H9 (cell line): ENCODE measurements at places on chromosomes 16 and 17.
A peak's percentile ranks its signal among the peaks of the same experiment; 100 is the strongest.

DNA sequence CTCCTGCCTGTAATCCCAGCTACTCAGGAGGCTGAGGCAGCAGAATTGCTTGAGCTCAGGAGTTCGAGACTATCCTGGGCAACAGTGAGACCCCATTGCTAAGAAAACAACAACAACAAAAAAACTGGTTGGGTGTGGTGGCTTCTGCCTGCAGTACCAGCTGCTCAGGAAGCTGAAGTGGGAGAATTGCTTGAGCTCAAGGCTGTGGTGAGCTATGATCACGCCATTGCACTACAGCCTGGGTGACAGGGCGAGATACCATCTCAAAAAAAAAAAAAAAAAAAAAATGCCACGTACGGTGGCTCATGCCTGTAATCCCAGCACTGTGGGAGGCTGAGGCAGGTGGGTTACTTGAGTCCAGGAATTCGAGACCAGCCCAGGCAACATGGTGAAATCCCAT, 34.1 kb downstream of the NME2 start:
- DNase-seq: no peak

DNA sequence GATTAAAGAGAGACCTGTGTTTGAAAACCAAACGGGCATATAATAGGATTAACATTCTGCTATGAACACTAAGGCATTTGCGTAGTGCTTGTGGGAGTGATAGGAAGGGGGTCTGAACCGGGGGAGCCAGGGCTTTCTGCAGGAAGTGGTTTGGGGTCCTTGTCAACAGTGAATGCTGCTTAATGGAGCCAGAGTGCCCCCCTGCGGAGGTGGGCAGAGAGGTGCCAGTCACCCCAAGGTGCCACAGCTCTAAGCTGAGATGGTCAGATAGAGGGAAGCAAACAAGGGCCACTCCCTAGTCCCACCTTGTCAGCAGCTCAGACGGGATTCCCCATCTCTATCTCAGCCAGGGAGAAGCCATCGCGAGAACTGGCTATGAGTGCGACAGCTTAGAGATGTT, 17.7 kb downstream of the NAA60 start:
- no peak for DNase-seq

DNA sequence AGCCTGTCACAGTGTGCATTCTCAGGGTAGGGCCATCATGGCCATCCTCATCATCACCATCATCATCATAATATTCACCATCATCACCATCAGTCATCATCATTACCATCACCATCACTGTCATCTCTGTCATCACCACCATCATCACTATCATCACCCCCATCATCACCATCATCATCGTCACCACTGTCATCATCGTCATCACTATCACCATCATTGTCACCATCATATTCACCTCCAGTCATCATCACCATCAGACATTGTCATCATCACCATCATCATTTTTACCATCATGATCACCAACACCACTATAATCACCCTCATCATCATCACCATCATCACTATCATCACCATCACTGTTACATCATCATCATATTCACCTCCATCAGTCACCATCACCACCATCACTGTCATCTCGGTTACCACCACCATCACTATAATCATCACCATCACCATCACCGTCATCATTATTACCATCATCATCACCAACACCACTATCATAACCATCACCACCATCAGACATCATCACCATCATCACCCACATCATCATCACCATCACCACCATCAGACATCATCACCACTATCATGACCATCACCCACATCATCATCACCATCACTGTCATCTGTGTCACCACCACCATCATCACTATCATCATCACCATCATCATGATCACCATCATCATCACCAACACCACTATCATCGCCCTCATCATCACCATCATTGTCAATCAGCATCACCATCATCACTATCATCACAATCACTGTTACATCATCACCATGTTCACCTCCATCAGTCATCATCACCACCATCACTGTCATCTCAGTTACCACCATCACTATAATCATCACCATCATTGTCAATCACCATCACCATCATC, 8.5 kb downstream of the RPH3AL start:
- no peak for DNase-seq

GRCh38 chr17:42179335-42179734, 1.6 kb downstream of the KCNH4 start:
- DNase-seq: no peak

GRCh38 chr16:81517629-81518438, 73.2 kb downstream of the CMIP start:
- DNase-seq: no peak

GRCh38 chr16:51624080-51624775, 473.2 kb upstream of the SALL1 start:
- no peak for DNase-seq

DNA sequence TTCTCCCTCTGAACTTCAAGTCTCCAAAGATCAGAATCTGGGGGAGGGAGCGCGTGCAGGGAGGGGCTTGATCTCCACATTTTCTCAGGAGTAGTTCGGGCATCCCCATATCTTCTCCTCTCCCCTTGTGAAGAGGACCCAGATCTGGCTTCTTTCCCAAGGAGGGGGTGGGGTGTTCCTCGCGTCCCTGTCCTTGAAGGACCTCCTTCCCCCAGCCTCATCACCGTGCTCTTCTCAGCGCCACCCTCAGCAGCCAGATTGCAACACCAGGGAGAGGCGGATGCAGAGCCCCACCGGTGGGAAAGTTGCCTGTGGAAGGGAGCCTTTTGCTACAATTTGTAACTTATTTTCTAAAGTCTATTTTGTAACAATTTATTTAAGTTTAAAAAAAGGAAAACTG, 5.7 kb downstream of the PRSS53 start:
- DNase-seq: peak; percentile 14

- DNase-seq: no peak
These were observed 74.4 kb upstream of the TANC2 start for GRCh38 chr17:62891659-62892058.

GRCh38 chr16:81366316-81366932, 51.7 kb downstream of the GAN start:
- no peak for DNase-seq

- no peak for DNase-seq
These were observed 2.0 kb downstream of the MAZ start for GRCh38 chr16:29808219-29808900.

GRCh38 chr16:21584817-21585216, 14.6 kb upstream of the METTL9 start:
- DNase-seq: no peak

DNA sequence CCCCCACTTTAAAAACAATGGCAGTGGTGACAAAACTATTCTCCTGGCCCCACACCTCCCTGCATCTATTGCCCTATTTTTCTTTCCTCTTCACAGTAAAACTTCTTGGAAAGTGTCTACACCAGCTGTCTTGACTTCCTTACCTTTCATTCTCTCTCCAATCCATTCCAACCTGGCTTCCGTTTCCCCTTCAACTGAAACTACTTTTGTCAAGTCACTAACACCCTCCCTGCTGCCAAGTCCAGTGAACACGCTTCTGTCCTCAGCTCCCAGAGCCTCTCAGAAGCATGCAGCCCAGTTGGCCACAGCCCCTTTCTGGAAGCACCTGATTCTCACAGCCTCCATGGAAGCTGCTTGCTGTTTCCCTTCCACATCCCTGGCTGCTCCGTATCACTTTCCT, 4.0 kb upstream of the SCN4A start:
- DNase-seq: no peak

GRCh38 chr17:34883106-34884000, 77.9 kb downstream of the CCT6B start:
- DNase-seq: no peak

GRCh38 chr17:82687375-82687861, 11.1 kb downstream of the RAB40B start:
- no peak for DNase-seq

- no peak for DNase-seq
These were observed 15.4 kb downstream of the KCNJ2 start for GRCh38 chr17:70184770-70185169.

DNA sequence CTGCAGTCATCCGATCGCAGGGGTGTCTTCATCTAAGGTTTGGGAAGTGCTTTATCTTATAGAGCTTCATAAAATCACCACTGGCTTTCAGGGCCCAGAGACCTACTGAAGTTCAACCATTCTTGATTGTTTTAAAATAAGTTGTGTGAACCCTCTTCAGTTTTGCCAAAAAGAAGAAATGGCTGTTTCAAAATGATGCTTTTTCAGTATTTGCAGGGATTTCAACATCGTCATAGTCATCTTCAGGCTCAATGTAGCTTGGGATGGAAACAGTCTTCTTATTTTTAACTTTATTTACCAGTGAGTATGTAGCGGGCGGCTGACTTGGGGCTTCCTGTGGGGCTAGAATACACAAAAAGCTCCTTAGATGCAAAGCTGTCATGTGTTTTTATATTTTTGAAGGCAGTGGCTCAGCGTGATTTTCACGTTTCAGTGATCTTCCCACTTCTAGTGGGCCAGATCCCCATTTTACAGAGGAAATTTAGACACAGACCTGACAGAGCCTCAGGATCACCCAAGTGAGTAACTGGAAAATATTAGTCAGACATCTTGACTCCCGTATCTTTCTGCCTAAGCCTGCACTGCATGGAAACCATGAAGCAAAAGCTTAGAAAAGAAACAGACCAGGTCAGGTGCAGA, 19.1 kb upstream of the ZNF594 start:
- DNase-seq: no peak

GRCh38 chr17:38874505-38875400, 4.9 kb downstream of the LASP1 start:
- DNase-seq: peak; percentile 34

GRCh38 chr16:88378401-88378800, 4.4 kb upstream of the ZNF469 start:
- no peak for DNase-seq

GRCh38 chr16:27066668-27067537, at the start of gene C16orf82:
Gene C16orf82 (plus strand): TSS chr16:27066927.
- DNase-seq: peak; percentile 63

DNA sequence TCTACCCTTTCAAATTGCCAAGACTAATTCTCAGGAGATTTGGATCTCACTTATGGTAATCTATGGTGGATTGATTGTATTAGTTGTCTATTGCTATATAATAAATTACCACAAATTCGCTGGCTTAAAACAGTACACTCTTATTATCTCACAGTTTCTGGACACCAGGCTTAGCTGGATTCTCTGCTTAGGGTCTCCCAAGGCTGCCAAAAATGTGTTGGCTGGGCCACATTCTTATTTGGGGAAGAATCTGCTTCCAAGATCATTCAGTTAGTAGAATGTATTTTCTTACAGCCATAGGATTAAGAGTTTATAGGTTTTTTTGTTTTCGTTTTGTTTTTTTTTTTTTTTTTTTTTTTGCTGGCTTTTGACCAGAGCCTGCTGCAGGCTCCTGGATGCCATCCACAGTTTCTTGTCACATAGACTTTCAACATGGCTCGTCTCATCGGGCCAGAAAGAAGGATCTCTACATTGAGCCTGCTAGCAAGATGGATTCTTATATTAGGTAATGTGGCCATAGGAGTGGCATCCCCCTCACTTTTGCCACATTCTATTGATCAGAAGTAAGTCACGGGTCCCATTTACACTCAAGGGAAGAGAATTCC, 415.3 kb downstream of the KIF2B start:
- DNase-seq: no peak

DNA sequence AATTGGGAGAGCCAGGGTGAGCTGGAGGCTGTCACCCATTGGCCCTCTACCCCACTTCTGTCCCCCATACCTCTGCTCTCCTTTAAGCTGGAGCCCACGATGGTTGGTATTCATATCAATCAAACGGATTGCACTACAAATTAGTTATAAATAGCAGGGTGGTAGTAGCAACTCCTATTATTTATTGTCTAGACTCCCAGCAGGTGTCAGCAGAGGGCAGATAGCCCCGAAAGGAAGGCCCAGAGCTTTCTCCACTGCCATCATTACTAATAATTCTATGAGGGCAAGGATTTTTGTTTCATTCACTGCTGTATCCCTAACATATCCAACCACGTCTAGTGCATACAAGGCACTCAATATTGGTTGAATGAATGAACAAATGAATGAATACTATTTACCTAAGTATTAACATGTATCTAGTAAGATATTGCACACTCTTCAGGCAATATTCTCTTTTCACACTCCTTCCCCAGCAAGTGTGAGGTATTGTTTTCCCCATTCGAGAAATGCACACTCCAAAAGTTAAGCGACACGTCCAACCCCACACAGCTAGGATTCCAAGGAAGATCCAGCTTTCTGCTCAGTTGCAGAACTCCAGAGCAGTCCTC, 6.3 kb downstream of the C17orf50 start:
- no peak for DNase-seq

DNA sequence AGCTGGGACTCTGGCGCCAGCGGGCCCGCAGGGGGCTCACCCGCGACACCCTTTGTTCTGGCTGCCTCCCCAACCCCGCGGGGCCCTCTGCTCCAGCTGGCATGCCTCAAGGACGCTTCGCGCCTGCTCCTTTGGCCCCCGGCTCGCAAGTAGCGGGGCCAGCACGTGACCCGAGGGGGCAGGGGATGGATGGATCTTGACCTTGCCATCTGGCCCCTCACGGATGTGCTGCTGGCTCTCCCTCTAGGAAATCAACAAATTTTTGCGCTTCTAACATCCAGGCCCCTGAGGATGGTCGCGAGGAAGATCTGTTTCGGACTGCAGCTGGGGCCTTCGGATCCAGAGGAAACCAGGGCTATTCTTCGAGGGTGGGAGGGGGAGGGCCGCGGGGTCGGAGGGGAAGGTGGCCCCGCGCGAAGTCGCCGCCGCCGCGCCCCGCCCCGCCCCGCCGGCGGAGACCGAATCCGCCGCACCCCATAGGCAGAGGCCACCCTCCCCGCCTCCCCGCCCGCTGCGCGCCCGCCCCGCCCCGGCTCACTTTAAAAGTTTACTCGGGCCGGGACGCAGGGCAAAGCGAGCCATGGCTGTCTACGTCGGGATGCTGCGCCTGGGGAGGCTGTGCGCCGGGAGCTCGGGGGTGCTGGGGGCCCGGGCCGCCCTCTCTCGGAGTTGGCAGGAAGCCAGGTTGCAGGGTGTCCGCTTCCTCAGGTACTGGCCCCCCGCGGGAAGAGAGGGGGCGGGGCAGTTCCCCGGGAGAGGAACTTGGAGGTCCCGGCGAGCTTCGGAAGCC, at the start of gene ACSF2:
Gene ACSF2, plus strand, starts transcription at position 537 of the 790 bp plus-strand sequence. Its CDS starts 44 bp downstream, at position 581.
- DNase-seq: peak; percentile 83

DNA sequence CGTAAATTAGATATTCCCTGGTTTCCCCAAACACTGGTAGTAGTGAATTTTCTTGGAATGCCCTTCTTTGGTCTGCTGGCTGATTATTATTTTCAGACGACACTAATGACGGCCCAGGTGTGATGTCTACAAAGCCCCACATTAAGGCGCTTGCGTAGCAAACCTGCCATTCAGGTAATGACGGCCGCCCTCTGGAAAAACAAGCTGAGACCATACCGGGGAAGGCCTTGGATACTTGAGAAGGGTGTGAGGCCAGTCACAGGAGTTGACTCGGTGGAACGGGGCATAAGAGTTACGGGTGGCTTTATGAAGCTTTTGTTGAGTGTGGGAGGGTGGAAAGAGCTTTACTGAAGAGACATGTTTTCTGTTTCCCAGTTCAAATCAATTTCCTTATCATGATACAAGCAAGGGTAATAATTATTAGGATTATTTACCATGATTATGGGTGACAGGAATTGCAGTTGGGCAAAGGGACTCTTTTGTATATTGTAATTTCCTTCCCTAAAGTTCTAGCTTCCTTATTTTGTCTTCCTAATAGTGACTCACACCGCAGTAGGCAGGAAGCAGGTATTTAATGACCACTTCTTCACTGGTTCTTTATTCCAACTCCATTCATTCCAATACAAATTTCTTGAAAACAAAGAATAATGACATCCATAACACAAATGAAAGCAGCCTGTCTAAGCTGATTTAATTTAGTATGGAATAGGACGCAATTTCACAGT, 24.8 kb downstream of the KRT23 start:
- DNase-seq: no peak

- no peak for DNase-seq
These were observed 193.6 kb downstream of the CCDC182 start for GRCh38 chr17:57551321-57552079.
